ENCODE measurements at places on chromosomes 7 and 10. TPM values are rescaled to one million over a fixed set of nuclear protein-coding genes. Genes with fewer than 3 reads are reported as not detected.

- peak; percentile 25 for DNase-seq
Observed at GRCh38 chr10:58952747-58953466, 223.5 kb upstream of the PHYHIPL start.

GRCh38 chr10:91694170-91694794, 61.4 kb upstream of the PPP1R3C start:
- no peak for DNase-seq

DNA sequence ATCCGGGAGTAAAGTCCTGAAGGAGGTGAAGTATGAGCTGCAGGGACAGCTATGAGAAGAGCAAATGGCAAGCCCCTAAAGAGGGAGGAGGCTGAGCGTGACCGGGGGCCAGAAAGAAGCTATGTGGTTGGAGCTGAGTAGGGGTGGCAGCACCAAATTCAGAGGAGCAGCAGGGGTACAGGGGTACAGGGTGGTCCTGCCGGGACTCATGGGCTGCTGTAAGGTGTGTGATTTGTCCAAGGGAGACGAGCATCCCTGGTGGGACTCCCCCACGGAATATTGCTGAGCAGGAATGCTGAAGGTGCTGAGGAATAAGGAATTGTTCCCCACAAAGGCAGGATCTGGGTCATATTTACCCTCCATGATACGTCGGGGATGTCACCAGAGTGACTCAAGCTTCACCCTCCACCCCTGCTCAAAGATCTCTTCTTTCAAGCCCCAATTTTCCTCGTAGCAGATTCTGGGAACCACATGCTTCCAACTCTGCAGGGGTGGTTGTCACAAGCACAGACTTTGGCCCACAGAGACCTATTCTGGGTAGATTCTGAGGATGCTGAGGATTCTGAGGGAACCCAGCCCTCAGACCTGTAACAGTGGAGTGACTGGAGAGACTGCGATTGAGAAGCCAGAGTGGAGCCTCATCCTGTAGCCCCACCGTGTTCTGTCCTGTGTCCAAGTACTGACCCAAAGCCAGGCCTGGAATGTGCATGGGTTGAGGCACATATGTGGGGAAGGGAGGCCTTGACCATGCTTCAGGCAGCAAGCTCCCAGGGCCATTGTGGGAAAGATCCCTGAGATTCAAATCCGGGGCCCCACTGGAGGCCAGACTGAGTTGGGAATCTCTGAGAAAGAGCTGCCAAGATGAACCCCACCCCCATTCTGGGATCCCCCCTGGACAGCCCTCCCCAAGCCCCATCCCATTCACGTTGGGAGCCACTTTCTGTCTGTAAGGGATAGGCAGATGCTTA, 4.2 kb downstream of the SFTPD start:
- DNase-seq: no peak

- DNase-seq: no peak
Observed at GRCh38 chr7:108568801-108569380, 615 bp downstream of the THAP5 start.

DNA sequence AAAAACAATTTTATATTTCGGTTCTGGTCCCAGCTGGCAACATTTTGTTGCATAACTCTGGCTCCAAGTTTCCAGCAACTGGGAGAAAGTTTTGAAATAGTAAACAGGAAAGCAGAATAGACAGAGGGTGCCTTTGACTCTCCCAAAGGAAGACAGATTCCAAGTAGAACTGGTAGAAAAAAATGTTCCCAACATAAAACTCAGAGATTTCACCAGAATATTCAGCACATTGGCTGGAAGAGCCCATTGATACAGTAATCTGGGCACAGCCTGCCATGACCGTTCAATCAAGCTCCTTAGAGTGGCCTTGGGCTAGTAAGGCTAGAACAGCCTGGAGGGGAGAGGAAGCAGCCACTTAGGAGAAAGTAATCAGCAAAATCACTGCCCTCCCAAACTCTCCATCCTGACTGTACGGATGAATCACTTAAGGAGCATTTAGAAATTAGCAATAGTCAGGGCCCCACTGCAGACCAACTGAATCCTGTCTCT, 120.4 kb downstream of the CUBN start:
- peak; percentile 72 for DNase-seq

- no peak for DNase-seq
Observed at GRCh38 chr10:4849042-4849402, 23.0 kb downstream of the AKR1E2 start.

GRCh38 chr7:12957487-12957886, 270.1 kb downstream of the ARL4A start:
- DNase-seq: no peak

DNA sequence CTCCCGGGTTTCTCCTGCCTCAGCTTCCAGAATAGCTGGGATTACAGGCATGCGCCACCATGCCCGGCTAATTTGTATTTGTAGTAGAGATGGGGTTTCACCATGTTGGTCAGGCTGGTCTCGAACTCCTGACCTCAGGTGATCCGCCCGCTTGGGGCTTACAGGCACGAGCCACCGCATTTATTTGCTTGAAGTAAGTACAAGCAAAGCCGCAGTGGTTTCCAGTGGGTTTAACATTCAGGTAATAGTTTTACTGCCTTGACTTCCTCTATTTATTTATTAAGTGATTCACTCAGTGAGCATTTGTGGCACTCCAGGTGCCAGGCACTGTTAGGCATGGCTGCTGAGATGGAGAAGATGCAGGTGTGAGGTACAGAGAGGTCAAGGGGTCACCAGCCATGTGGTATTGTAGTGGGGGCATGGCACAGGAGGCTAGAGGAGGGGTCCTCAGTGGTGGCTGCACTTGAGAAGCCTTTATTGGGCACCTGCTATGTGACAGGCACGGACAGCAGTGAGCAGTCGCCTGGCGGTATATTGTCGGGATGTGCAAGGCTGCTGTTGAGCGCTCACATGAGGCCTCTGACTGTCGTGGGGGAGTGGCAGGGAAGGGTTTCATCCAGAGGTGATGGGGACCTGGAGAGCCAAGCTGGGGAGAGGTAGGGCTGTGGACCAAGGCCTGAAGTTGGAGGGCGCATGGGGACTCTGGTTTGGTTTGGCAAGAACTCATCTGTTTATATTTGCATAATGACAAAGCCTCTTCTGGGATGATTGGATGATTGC, 54.9 kb downstream of the DOCK1 start:
- no peak for DNase-seq

DNA sequence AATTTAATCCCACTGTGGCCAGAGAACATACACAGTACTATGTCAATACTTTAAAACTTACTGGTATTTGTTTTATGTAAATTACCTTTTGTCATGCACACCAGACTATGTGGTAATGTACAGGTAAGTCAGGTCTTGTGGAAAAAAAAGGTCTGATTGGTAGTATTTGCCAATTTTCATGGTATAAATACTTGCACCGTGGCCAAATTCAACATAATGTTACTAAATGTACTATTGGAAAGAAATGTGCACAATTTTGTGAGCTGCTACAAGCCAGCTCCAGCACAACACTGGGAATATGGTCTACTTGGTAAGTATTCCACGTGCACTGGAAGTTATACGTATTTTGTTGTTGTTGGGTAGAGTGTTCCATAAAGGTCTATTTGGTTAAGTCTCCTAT, 392.5 kb downstream of the RPS24 start:
- no peak for DNase-seq

- no peak for DNase-seq
Observed at GRCh38 chr10:19532411-19532810, 283.8 kb upstream of the PLXDC2 start.

- DNase-seq: peak; percentile 97
Observed at GRCh38 chr10:28217848-28218247, 85.0 kb downstream of the MPP7 start.

DNA sequence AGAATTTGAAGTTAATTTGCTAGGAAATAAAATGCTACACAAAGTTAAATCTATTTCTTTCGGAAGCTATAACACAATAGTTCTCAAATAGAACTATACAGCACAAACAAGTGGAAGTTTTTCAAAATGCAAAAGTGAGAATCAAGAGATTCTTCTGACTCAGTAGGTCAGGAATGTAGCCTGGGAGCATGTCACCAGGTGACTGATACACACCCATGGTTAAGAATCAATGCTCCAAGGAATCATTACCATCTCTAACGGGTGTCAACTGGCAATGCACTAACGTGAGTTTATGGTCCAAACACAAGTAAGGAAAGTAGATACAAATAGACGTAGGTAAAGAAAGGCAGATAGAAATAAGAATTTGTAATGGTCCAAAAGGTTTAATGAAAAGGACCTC, 170.5 kb downstream of the SRPK2 start:
- DNase-seq: peak; percentile 27

DNA sequence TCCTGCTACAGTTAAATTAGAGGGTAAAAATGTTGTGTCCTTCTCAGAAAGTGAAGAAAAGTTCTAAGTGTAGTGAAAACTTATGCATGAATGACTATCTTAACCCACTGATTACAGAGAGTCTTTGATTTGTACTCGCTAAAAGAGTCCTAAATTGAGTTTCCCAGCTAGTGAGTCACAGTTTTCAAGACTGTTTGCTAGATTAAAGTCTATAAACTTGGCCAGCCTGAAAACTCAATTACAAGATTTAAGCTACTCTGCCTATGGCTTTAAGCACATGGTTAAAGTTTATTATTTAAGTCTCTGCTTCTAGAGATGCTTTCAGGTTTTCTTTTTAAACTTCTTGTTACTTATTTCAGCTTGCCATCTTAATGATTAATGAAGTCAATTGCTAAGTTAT, 44.4 kb downstream of the MRPS24 start:
- peak; percentile 30 for DNase-seq

DNA sequence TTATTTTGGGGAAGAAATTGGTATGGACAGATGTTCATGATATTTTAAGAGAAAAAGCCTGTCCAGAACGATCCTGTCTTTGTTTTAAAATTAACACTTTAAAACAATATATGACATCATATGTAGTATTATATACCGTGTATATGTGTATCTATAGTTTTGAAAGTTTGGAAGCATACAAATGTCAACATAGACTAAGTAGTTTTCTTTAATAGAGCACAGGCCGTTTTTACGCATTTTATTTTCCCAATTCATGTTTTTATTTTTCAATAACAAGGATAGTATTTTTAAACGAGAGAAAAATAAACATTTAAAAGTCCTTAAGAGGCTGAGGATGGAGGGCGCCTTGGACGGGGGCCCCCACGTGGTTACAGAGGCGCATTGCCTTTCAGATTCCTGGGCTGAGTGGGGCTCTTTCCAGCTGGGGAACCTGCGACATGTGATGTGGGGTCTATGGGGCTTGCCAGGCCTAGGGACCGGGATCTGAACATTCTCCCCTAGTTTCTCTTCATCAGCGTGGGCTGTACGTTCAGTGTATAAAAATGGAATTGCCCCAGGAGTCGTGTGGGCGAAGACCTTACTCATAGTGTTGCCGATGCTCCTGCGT, 127.8 kb upstream of the ZNF746 start:
- DNase-seq: peak; percentile 26

GRCh38 chr7:40310258-40310657, 175.5 kb downstream of the SUGCT start:
- DNase-seq: peak; percentile 76

GRCh38 chr10:117161386-117162033, 23.4 kb upstream of the VAX1 start:
- DNase-seq: no peak

DNA sequence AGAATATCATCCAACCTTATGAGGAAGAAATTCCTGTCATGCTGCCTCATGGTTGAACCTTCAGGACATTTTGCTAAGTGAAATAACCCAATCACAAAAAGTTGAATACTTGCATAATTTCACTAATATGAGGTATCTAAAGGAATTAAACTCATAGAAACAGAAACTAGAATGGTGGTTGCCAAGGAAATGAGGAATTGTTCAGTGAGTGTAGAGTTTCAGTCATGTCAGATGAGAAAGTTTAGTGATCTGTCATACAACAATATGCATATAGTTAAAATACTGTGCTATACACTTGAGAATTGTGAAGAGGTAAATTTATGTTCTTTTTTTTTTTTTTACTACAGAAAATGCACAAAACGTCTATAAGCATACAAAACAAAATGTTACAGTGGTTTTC, 60.7 kb downstream of the R3HCC1L start:
- no peak for DNase-seq

AMZ1 gene
- 5.7 TPM for total RNA-seq

CYP2C9 gene
- total RNA-seq: not detected
